Thoracic aorta endothelial cell (primary cell): ENCODE measurements at places on chromosomes 7 and 10. TPM values are rescaled to one million over a fixed set of nuclear protein-coding genes. Genes with fewer than 3 reads are reported as not detected.

Gene DENND2A
- total RNA-seq = not detected in 2 replicates

Gene DGKI
- 0.29 and 0.53 TPM in 2 replicates for total RNA-seq

Gene CALML3
- not detected in 2 replicates for total RNA-seq

Gene VKORC1L1
- total RNA-seq = 30.1 and 36.0 TPM in 2 replicates

Gene TMEM273
- 4.7 and 4.8 TPM in 2 replicates for total RNA-seq

Gene DGKB
- not detected in 2 replicates for total RNA-seq

Gene LIPN
- not detected in 2 replicates for total RNA-seq

Gene KLF14
- total RNA-seq = not detected in 2 replicates

Gene TACC2
- total RNA-seq = 22.2 and 23.4 TPM in 2 replicates

Gene RPEL1
- total RNA-seq = 0.07 and 0.27 TPM in 2 replicates

Gene TSPAN13
- total RNA-seq = 25.4 and 37.9 TPM in 2 replicates

Gene MMRN2
- 200 and 261 TPM in 2 replicates for total RNA-seq

Gene TACR2
- total RNA-seq = 0.13 TPM in 1 of 2 replicates, not detected in the other

Gene CPA2
- total RNA-seq = not detected in 2 replicates

Gene SH2B2
- total RNA-seq = 0.93 and 1.0 TPM in 2 replicates
